Mesenteric fat pad (tissue), 1 donor: ENCODE measurements at places on chromosomes 16 and 17.

DNA sequence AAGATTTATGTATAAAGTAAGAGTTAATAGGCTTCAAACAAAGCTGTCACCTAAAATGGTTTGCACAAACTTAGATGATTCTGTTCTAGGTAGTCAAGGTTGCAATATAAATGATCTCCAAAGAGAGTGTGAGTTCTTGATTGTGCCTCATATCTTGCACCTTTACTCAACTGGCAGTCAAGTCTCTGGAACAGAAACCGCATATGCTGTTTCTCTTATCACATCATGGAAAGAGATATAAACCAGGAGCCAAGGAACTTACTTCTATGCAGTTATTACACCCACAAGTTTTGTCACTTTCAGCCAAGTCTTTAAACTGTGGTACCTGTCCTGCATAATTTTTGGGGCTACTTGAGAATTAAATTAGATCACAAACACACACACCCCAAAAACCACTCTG, 5.2 kb downstream of the SSH2 start:
- no peak for DNase-seq

DNA sequence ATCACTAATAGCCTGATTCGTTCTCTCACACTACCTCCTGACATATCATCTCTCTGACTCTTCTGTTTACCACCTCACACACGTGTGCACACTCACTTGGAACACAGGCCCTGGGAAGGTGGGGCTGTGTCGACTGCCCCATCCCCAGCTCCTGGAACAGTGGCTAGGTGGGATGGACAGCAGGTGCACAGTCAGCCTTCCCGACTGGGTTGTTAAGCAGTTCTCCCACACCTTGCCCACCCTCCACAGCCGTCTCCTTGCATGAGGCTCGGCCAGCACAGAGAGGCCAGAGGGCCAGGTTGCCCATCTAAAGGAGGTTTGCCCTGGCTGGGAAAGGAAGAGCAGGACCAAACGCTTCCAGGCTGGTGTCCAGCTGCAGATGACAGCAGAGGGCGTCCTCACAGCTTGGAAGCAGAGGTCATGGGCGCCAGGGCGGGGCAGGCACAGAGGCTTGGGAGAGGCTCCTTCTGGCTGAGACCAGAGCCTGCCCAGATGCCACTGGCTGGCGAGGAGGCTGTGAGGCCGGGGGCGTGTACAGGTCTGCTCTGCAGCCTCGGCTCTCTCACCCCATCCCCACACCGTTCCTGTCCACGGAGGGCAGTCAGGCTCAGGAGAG, 92.8 kb downstream of the AMFR start:
- no peak for DNase-seq

DNA sequence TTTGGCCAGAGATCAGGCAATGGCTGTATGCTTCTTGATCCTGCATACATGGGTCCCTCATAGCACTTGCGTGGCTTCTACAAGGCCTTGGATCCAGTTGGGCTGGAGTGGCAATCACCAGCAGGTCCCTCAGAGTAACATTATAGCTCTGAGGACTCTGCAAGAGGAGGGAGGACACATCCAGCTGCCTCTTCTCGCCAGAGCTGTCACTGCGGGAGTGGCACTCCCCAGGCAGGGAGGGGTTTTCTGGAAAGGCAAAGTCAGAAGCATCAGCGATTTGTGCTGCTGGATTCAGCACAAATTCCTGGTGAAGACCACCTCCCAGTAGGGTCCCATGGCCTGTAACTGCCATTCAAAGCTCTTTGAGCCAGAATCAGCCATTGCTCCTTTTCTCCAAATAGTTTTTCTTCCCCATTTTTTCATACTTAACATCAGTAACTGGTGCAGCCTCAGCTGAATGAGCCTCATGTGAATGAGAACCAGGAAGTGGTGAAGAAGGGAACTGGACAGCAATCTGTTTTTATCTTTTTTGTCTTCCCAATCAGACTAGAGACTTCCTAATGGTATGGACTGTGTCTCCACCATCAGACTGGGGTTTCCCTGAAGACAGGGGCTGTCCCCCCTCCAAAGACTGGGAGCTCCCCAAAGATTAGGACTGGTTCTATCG, 40.6 kb upstream of the HOXB13 start:
- peak; percentile 18 for DNase-seq

- no peak for DNase-seq
Measured at GRCh38 chr16:73268366-73268993, 220.6 kb upstream of the ZFHX3 start.

GRCh38 chr16:78257376-78257728, 157.9 kb downstream of the WWOX start:
- no peak for DNase-seq

DNA sequence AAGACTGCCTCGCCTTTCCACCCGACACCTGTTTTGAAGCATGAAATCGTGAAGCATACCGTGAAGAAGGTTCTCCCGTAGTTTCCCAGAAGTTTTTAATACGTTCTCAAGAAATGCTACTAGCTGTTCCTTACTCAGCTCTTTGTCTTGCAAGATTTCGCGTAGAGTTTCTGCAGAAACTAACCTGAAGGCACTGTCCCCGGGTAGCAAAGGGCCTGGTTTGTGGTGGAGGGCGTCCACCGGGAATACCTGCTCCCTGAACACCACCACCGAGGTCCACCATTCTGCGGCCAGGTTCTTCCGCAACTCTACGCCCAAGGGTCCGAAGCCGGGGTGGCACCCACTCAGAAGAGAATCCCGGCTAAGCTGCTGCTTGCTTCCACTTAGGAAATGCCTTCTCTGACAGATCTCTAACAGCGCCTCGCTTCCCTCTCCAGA, 487 bp downstream of the POLG2 start:
- DNase-seq: no peak

GRCh38 chr17:1109606-1110540, 69.9 kb downstream of the ABR start:
- peak; percentile 85 for DNase-seq

GRCh38 chr16:1054660-1055556, 17.6 kb upstream of the SSTR5 start:
- DNase-seq: no peak

DNA sequence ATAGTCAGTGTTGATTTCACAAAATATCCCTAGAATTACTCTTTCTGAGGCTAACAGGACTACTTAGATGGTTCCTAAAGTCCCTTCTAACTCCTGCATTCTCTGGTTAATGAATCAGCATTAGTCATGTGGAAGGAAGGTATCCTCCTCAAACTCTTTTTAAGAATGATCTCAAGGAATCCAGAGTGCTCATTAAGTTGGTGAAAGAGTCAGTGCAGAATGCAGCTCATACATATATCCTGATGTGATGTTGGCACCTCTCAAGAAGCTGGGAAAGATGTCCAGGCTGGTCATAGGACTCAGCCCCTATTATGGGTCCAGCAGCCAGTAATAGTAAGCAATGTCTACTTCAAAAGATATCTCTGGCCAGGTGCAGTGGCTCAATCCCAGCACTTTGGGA, 65.5 kb downstream of the PIGL start:
- peak; percentile 18 for DNase-seq

GRCh38 chr17:61160789-61161445, 238.7 kb upstream of the TBX2 start:
- DNase-seq: no peak

DNA sequence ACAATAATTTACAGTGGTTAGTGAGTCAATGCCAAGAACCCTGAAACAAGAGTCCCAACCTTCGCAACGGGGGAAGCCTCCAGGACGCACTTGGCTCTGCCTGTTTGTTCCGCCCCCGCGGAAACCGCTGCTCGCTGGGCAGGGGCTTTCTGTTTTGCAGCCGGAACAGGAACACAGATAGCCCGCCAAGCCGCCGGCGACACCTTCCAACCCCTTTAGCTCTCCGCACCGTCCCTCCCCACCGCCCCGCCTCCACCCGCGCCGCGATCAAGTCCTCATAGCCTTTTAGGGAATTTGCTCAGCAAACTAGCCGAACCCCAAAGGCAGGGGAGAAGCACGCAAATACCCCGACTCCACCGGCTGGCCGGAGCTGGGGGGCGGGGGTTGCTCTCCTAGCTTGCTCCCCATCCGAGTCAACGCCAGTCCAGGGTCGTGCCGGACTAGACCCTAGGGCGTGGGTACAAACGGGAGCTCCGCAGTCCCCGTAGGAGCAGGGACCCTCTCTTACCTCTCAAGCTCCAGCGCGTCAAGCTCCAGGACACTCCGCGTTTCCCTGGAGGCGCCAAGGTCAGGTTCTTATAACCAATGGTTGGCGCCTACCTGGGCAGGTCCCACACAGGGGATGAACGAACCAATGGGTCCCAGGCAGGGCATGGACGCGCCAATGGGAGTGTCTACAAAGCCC, at the start of gene SLFN13:
TSS of gene SLFN13 (minus strand) at position 553 of the 685 bp plus-strand sequence. CDS start 3,086 bp downstream, outside the sequence.
- DNase-seq: peak; percentile 95

DNA sequence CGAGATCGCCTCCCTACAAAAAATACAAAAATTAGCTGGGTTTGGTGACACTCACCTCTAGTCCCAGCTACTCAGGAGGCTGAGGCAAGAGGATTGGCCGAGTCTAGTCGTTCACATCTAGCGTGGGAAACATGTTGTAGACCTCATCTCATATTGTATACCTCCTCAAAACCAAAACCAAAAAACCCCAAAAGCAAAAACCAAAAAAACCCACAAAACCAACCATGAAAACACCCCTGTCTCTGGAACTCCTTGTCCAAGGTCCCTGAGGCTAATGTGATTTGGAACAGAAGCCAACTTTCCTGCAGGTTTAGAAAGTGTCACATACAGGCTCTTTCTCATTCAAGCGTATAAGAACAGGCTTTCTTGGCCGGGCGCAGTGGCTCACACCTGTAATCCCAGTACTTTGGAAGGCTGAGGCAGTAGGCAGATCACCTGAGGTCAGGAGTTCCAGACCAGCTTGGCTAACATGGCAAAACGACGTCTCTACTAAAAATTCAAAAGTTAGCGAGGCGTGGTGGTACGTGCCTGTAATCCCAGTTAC, 29.0 kb downstream of the RAB11FIP3 start:
- no peak for DNase-seq

GRCh38 chr17:30203471-30203981, 32.0 kb downstream of the SLC6A4 start:
- peak; percentile 30 for DNase-seq

GRCh38 chr16:11500700-11501346, 85.9 kb downstream of the LITAF start:
- DNase-seq: no peak

- DNase-seq: no peak
Measured at GRCh38 chr16:75097941-75098901, 18.4 kb downstream of the LDHD start.

- no peak for DNase-seq
Measured at GRCh38 chr16:66041907-66042306, 324.6 kb upstream of the CDH5 start.

GRCh38 chr16:29816694-29817441, 916 bp downstream of the PAGR1 start:
- no peak for DNase-seq

DNA sequence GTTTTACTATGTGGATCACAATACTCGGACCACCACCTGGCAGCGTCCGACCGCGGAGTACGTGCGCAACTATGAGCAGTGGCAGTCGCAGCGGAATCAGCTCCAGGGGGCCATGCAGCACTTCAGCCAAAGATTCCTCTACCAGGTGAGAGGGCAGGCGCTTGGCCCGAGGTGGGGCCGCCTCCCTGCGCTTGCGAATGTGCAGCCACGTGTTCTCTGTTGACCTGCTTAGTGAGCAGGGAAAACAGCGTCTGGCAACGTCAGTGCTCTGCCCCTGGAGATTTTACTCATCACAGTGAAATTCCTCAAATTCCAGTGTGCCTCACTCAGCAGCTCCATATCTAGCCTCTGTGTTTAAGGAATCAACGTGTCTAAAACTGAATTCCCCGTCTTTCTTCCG, 33.4 kb upstream of the CLEC18A start:
- no peak for DNase-seq

DNA sequence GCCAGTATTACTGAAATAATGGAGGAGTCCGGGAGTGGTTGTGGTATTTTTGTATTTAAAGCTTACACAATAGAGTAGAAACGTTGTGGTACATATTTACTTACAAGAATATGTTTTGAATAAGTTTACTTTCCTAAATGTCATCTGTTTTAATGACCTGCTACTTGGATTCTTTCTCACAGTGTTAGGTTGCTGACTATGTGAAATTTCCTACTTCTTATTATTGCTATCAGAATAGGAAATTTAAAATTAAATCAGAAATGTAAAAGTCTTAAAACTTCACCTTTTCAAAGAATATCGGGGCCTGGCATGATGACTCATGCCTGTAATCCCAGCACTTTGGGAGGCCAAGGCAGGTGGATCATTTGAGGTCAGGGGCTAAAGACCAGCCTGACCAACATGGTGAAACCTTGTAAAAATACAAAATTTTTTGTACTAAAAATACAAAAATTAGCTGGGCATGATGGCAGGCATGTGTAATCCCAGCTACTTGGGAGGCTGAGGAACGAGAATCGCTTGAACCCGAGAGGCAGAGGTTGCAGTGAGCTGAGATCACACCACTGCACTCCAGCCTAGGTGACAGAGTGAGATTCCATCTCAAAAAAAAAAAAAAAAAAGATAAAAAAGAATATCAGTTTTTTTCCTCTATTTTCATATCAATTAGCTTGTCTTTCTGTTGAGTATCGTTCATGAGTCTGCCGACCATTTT, 77.8 kb downstream of the VMP1 start:
- DNase-seq: no peak

GRCh38 chr16:85750827-85751697, at the start of gene C16orf74:
TSS of gene C16orf74 (minus strand) at chr16:85751096. CDS start at chr16:85735217, 15,879 bp downstream.
- no peak for DNase-seq

DNA sequence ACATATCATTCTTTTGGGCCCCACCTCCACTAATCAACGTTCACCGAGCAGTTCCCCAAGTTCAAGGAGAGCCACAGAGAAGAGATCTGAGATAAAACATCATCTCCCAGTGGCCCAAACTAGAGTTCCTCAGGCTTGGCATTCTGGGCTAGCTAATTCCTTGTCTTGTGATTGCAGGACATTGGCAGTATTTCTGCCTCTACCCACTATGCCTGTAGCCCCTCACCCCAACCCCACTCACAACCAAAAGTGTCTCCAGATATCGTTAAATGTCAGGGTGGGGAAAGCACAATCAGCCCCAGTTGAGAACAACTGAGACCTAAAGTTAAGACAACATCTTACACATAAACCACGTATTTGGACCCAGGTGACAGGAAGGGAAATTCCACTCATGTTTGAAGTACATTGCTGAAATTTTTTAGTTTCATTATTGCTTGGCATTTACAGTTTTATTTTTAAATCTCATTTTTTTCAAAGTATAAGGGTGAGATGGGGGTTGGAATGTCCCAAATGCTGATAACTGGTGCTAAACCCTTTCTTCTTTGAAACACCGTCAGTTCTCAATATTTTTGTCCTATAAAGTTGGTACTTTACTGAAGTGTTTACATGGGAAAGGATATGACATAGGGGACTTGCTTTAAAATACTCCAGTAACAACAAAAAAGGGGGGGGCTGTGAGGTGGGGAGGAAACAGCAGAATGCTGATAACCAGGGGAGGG, 13.6 kb downstream of the ZC3H7A start:
- DNase-seq: no peak

GRCh38 chr17:80397686-80398085, 17.3 kb upstream of the ENDOV start:
- DNase-seq: no peak

GRCh38 chr17:63550817-63551639, 751 bp downstream of the DCAF7 start:
- DNase-seq: no peak

- no peak for DNase-seq
Measured at GRCh38 chr17:37701496-37701898, 43.4 kb downstream of the HNF1B start.
